ENCODE measurements at places on chromosomes 5 and 9.

- DNase-seq: peak; percentile 85
These were observed 16.7 kb downstream of the CXXC5 start for GRCh38 chr5:139664727-139665351.

DNA sequence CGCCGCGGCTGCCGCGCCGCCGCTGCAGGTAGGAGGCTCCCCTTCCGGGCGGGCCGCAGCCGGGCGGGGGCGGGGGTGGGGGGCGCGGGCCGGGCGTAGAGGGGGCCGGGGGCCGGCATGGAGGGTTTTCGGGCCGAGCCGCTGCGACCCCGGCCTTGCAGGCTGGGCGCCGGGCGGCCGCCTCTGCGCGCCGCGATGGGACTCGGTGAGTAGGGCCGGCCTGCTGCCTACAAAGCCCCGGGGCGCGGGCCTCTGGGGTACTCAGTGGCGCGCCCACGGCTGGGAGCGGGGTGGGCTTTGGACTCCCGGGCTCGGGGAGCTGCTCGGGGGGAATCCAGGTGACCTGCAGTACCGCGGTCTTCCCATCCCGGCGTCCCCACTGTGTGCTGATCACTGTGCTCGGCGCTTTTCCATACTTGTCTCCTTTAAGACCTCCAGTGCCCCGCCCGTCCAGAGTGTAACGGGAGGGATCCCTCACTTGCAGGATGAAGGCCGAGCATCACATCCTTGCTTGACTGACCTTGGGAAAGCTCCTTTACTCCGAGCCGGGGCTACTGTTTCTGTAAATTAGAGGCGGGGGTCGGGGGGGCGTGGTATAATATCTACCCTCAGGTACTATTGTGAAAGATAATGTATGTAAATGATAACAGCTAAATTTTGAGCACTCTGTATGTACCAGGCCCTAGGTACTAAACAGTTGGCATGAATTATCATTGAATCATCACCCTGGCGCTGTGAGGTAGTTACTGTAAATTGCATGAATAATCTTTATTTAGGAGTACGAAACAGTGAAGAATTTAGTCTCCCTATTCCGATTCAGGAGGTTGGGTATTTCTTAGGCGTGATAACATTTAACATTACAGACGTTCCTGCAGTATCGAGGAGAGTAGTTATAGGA, 672 bp downstream of the MSANTD3 start:
- no peak for DNase-seq

- DNase-seq: no peak
These were observed 152.9 kb upstream of the IRX2 start for GRCh38 chr5:2904399-2904798.

DNA sequence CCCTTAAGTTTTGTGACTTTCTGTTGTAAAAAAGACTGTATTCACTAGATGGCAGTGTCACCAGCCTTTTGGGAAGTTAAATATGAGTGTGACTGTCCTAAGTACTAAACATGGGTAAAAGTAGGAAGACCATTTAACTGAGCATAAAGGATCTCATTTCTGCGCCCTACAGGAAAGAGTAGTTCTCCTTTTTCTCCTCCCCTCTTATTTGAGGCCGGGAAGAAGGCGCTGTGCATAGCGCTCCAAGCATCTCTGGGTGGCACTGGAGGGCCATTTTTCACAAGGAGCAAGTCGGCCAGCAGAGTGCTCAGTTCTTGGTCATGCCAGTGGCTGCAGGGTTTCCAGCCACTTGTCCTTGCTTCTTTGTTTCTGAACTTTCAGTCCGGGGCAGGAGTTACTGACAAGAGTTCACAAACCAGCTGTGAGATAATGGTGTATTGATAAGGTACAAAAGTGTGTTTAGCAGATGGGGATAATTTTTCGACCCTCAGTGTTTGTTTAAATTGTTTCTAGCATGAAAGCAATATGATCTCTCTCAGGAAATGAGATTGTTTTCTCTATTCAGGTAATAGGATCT, 227.6 kb upstream of the DMRT1 start:
- peak; percentile 71 for DNase-seq

- DNase-seq: no peak
These were observed 128.3 kb downstream of the MARCHF11 start for GRCh38 chr5:16051246-16051755.

GRCh38 chr9:137160716-137161557, 8.9 kb downstream of the LRRC26 start:
- no peak for DNase-seq

DNA sequence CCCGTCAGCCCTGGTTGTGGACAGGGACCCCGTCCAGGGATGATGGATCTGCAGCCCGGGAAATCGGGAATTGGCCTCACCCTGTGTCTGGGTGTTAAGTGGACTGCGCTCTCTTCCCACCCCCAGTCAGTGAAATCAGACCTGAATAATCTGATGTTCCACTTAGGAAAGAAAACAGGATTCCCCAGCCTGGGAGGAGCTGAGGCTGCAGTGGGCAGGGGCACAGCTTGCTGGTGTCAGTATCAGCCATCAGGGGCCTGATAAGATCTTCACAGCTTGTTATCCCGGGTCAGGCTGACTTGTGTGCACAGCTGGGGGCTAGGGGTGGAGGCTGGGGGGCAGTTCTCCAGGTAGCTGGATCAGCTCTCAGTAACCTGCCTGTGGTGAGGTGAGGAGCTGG, 29.1 kb downstream of the LMX1B start:
- DNase-seq: no peak

- no peak for DNase-seq
These were observed 367.3 kb downstream of the RAB3C start for GRCh38 chr5:58950224-58950623.

DNA sequence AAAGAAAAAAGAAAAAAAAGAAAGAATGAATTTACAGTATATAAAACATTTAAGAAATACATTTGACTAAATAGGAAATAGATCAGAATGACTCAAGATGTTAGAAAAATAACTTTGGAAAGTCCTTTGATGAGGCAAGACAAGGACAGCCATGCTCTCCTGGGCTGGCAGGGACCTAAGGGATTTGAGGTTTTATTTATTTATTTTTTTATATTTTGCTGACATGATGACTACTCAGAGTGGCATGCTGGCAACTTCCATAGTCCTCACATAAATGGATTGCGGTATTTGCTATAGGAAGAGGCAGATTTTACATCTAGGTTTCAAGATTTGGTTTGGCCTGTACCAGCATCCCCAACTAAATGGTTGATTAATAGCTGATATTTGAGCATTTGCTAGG, 17.7 kb downstream of the SLC28A3 start:
- DNase-seq: no peak

DNA sequence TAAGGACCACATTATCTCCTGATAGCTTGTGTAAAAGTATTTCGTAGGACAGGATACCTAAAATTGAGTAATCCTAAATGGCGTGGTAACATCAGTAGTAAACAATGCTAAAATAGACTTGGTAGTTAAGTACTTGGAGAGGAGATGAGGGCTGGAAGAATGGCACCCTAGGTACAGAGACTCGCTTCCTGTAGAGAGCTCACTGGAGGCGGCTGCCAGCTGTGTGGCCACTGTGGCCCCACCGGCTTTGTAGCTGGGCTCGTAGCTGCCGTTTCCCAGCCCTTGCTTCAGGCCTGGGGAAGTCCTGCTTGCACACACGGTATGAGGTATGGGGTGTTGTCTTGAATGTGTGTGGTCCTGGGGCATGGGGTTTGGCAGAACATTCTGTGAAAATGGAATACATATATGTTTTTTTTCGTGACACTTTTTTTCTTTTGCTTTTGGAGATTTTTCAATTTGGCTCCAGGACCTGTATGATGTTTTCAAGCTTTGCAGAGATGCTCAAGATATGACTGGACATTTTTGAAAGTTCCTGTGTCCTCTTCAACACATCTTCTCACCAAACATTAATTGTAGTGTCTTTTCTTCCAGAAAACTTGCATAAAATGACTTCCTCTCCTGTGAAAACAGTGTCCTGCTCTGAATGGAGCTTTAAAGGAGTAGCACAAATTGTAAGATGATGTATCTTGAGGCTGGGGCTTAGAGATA, 58.0 kb downstream of the RCL1 start:
- no peak for DNase-seq

DNA sequence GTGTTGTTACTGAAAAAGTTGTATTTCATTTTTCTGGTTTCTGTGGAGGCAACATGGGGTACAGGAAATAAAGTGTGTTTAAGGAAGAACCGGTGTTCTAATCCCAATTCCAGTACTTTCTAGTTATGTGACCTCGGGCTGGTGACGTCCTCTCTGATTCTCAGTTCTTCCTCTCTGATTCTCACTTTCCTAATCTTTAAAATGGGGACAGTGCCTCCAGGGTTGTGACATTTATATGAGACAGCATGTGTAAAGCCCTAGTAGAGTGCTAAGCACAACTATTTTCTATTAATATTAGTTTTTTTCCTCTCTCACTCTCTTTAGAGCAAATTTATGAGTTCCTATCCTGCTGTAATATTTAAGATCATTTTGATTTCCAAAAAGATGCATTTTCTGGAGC, 50.9 kb upstream of the PTPDC1 start:
- DNase-seq: no peak

GRCh38 chr9:9820436-9820835, 792.4 kb downstream of the PTPRD start:
- no peak for DNase-seq

DNA sequence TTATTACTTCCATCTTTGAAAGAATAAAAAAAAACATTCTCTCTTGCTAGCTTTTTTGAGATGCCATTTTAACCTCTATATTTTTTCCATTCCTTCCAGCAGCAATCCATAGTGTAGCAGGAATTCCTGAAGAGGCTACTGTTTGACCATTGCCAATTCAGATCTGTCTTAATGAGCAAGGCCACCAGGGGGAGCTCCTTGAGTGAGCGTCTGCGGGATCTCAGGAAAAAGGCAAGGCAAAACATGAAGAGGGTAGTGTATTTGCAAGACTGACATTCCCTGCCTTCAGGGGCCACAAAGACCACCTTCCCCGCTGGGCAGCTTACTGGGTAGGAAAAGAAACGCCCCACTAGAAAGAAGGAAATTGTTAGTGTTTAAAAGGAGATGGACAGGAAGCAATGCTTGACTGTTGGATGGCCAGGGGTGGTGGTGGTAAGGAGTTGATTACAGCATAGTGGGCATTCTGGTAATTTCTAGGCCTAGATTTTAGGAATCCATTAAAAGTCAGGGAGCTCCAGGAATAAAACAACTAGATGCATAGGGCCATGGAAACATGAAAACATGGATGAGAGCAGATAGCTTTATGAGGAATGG, 206.6 kb upstream of the HAPLN1 start:
- peak; percentile 69 for DNase-seq

- no peak for DNase-seq
These were observed 18.8 kb upstream of the PCSK5 start for GRCh38 chr9:75871624-75872023.

DNA sequence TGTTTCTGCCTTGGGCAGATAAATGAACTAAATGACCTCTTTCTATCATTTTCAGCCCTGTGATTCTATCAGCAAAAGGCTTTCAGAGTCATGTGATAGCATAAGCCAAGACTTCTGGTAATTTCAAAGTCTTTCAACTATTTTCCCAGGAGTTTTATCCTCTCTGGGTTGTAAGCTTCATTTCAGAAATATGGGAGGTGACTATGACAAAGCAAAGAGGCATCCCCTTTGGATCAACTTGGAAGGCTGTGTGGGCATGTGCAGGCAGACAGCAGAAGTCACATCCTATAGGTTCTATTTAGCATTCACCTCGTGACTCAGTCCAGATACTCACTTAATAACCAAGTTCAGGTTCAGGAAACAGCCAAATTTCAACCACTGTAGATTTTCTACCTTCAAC, 149.0 kb upstream of the FST start:
- no peak for DNase-seq

DNA sequence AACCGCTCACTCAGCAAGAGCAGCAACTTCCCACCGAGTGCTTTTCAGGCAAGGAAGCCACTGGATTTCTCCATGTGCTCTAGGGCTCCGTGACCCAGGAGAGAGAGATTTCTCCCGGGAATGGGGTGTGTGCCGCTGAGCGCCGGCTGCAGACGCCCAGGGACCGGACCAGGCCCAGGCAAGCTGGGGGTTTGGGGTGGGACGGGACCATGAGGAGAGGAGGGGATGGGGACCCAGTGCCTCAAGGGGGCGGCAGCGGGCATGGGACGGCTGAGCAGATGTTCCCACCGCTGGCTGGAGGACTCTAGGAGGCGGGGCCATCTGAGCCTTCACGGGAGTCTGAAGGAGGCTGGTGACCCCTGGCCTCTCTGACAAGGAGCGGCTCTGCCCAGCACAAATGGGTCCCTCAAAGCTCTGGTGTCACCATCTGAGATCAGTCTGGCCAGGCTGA, 8.5 kb downstream of the LCN9 start:
- DNase-seq: no peak

DNA sequence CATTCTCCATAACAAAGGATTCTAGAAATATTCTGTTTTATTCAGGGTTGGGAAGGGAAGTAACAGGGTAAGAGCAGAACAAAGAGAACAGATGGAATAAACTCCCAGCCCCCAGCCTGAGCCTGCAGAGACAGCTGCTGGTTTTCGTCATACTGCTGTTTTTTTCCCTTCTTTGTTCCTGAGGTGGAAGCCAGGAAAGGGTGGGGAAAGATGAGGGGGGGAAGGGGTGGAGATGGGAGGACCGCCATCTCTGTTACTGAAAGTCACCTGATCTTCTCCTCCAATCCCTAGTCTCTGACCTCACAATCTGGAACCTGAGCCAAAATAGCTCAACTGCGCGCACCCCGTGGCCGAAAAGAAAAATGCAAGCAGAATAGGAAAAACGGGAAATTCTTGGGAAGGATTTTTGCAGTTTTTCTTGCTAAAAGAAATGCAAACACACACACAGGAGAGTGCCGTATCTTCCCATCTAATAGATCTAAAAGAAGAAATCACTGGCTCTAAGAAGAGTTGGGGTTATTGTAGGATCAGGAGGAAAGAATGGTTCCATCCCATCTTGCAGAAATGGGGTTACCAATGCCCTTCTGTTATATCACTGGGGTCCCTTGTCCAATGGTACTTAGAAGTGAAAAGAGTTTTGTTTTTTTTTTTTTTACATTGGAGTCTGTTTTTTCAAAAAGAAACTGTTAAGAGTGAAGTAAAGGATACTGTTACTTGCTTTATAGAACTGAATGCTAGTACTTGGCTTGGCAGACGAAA, 57.9 kb downstream of the DIAPH1 start:
- DNase-seq: peak; percentile 77

- no peak for DNase-seq
These were observed 4.1 kb upstream of the CDC20B start for GRCh38 chr5:55177078-55177477.

GRCh38 chr9:30673132-30673531, 1711.3 kb upstream of the ACO1 start:
- no peak for DNase-seq

GRCh38 chr5:1098986-1099597, 12.8 kb downstream of the SLC12A7 start:
- no peak for DNase-seq

DNA sequence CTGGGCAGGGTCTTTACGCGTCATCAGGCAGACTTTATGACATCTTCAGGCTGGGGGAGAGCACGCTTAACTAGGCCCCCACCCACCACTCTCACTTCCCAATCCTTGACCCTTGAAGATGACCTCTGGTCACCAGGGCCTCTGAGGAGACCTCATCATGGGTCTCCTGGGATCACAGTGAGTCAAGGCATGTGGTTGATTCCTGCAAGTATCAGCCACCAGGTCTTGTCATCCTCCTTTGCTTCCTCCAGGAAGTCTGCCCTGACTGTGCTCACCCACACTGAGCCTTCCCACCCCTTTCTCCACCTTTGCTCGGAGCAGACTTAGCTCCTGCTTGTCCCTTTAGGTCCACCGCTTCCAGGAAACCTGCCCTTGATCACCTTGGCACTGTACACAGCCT, 17.3 kb downstream of the ODF2 start:
- DNase-seq: no peak

Data from D341Med (cell line).